Non-pigmented ciliary epithelial cell (primary cell): ENCODE measurements at places on chromosomes 4 and X.

DNA sequence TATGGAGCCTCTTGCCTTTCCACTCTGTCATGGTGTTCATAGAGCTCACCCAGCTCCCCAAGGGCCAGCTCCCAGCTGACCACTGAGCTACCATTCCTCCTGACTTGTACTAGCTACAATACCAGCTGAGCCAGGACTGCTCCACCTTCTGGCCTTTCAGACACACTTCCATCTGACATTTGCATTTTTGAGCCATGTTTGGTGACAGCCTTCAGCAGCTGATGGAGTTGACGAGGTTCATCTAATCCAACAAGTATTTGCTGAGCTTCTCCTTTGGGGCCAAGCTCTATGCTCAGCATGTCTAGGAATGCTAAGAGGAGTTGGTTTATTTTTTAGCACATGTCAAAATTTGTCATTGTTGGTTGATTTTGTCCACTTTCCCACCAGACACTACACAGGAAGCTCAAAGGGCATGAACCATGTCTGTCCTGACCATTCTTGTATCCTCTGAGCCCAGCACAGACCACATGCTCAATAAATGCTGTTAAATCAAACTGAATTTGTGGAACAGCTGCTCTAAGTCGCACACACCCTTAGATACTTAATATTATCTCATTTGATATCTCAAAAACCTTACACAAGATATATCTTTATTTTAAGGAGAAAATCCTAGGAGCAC, 142.6 kb upstream of the PPARGC1A start:
- no peak for DNase-seq

- no peak for DNase-seq
Measured at GRCh38 chrX:51955200-51955599, 61.8 kb downstream of the MAGED1 start.

- no peak for DNase-seq
Measured at GRCh38 chrX:4663085-4663484, 949.6 kb upstream of the PRKX start.

DNA sequence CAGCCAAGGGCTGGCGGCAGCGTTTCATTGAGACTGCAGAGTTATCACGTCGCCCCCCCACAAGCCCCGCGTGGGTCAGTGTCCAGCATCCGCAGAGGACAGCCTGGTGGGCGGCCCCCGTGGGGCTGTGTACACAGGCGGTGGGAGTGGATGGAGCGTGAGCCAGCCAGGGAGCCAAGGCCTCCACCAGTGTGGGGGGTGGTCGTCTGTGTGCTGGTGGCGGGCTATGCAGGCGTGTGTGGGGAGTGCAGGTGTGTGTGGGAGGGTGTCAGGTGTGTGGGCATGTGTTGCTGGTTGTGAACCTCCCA, 56.5 kb upstream of the NKX1-1 start:
- no peak for DNase-seq

- no peak for DNase-seq
Measured at GRCh38 chr4:49044270-49044669, 58.2 kb downstream of the CWH43 start.

DNA sequence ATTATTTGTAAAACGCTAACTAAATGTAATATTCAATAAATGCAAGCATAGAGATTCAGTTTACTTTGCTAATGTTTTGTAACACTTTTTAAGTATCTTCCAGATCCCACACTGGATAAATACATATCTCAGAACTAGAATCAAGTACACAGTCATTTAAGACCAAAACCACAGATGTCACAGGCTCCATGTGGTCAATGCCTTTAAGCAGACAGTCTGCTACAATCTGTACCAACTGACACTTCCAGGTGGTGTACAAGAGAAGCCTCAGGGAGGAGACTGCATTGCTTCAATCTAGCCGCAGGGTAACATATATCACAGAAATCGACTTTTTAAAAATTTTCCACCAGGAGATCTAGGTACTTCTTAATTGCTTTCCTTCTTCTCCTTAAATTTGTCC, 229.6 kb upstream of the DIAPH2 start:
- no peak for DNase-seq

- peak; percentile 35 for DNase-seq
Measured at GRCh38 chr4:15577508-15577907, 77.6 kb downstream of the FBXL5 start.

DNA sequence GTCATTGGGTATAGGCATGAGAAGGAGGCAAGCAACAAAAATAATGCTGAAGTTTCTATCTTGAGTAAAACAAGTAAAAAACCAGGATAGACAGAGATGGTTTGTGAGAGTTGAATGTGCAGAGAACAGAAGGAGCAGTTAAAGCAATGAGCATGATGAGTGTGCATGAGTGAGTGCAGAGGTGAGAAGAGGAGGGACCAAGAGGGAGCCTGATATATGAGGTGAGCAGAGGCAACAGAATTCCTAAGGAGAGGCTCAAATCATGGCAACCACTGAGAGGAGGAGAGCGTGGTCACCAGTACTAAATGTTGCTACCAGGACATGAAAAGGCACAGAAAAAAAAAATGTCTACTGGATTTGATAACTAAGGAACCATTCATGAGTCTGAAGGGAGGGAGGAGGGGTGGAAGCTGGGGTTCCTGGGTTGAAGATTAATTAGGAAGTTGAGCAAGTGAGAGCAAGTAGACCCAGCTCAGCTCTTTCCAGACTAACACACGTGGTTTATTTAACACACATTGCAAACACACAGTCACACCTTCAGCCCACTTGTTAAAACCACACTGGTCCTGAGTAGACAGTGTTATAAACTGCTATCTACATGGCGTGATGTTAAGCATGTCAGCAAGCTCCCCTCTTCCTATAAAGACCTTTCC, 69.0 kb upstream of the IQCM start:
- DNase-seq, result no peak

- peak; percentile 92 for DNase-seq
Measured at GRCh38 chr4:80237992-80238391, 28.5 kb upstream of the FGF5 start.

GRCh38 chr4:34289489-34289888, 1954.8 kb downstream of the ARAP2 start:
- no peak for DNase-seq

DNA sequence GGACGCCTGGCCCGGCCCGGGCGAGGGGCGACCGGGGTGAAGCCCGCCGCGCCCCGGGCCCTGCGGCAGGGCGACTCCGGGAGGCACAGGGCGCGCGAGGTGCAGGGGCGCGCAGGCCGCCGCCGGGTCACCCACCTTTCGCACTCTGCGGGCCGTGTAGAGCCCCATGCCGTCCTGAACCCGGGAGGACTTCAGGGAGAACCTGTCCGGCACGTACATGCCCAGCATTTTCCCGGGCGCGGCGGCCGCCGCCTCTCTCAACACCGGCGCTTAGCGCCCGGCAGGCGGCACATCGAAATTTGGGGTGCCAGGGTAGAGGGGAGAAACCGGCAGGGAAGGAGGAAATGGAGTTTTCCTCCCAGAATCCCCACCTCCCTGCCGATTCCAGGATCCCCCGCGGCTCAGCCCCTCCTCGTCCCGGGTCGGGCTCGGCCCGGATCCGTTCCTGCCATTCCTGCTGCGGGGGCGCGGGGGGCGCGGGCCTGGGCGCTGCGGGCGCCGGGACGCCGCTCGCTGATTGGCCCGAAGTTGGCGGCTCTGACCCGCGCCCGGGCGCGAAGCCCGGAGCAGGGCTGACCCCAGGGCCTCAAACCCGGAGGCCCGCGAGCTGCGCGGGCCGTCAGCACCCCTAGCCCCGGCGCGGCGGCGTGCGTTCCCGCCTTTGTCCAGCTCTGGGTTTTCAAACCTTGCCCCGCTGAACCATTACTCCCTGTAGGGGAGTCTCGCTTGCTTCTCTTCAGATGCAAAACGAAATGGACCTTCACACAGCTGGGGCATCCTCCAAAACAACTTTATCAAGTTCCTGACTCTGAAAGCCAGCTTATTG, at the start of gene PRDM5:
PRDM5 (minus strand) TSS at position 346 of the 826 bp plus-strand sequence; CDS start at position 228, 118 bp downstream.
- DNase-seq, result peak; percentile 3

- DNase-seq, result no peak
Measured at GRCh38 chr4:152606753-152607152, 70.9 kb upstream of the FBXW7 start.

DNA sequence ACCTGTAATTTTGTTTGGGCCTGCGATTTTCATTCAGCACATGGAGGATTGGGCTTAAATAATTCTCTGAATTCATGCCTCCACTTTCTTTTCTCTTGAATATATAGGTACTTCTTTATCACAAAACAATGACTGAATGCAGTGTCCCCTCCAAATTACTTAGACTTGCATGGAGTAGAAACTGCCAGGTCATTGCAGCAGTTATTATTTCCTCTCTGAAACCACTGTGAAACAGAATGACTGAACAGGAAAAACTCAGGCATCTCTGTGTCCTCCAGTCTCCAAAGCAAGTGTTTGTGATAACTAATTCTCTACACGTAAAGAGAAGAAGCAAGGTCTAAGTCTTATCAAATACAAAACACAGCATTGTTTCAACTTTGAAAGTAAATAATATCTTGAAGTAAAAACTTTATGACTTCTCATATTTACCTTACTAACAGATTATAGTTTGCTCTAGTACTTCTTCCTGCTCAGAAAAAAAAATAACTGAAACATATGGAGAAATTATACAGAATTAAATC, 144.5 kb upstream of the DIAPH2 start:
- DNase-seq, result no peak

- DNase-seq, result no peak
Measured at GRCh38 chrX:131217989-131218388, 71.1 kb downstream of the IGSF1 start.

GRCh38 chrX:568311-568710, 62.3 kb upstream of the SHOX start:
- no peak for DNase-seq

DNA sequence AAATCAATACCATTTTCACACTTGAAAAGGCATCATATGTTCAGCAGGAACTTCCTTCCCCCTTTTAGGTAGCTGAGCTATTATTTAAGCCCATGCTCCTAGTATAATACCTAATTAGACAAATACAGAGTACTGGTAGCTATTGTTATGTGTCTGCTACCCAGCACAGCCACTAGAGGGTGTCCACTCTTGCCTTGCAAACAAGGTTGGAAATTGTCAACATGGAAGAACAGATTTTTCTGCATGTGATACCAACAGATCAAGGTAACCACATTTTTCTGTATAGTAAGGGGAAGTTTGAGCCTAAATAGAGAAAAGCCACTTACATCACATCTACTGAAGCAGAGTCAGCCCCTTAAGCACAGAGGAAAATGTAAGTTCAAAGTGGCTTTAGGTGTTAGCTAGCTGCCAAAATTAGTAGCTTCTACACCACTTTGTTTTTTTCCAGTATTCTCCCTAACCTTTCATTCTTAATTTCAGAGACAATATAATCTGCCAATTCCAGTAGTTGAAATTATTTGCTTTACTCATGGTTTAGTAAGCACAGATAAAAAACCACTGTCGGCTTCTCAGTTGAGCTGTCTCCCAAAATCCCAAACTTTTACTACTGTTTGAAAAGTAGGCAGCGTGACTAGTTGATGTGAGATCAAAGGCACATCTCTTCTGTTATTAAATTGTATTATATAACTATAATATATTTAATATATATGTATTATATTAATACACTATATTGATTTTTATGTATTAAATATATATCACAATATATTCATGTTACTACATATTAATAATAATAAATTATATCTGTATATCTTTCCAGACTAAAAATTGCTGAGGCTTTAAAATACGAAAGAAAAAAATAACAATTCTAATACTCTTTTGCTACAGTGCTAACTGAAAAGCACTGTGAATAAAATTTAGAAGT, 38.2 kb downstream of the EDNRA start:
- peak; percentile 53 for DNase-seq

DNA sequence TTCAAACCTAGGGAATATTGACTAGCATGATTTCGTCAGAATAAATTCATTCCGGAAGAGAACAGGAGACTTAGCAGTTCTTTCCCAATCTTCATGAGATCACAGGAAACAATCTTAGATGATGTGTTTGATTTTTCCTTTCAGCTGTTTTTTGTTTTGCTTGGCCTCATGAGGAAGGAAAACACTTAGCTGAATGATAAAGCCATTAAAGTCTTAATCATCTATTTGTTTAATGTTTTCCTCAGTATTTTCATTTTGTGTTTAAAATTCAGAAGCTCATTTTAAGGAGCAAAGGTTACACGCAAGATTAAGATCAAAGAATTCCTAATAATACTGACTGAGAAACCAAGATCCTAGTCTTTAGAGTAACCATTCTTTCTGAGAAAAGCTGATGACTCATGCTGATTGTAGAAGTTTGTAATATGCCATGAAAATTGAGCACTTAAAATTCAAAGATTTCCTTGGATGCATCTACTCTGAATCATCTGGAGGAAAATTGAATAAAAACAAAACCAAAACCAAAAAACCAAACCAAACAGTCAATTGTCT, 15.4 kb upstream of the TBC1D19 start:
- peak; percentile 84 for DNase-seq

- no peak for DNase-seq
Measured at GRCh38 chr4:98613453-98614075, 44.8 kb downstream of the TSPAN5 start.

GRCh38 chrX:34903316-34903715, 39.3 kb upstream of the FAM47B start:
- no peak for DNase-seq

DNA sequence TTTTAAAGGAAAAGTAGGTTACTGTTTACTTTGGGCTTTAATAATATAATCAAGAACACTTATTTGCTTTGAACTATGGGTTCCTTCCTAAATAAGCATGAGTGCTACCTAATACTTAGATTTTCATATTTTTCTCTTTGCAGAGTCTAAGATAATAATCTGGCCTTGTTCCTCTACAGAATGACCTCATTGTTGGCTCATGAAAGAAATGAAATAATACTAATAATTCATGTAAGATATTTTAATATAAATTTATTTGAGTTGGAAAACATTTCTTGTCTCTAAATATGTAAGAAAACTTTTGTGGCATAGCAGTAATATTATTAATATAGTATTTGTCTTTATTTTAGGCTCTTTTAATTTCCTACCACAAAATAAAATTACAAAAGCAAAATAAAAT, 601.3 kb downstream of the IQCM start:
- DNase-seq, result no peak

GRCh38 chrX:56618323-56618722, 54.9 kb downstream of the UBQLN2 start:
- DNase-seq, result no peak

GRCh38 chrX:42567268-42567667, 210.7 kb downstream of the PPP1R2C start:
- no peak for DNase-seq

DNA sequence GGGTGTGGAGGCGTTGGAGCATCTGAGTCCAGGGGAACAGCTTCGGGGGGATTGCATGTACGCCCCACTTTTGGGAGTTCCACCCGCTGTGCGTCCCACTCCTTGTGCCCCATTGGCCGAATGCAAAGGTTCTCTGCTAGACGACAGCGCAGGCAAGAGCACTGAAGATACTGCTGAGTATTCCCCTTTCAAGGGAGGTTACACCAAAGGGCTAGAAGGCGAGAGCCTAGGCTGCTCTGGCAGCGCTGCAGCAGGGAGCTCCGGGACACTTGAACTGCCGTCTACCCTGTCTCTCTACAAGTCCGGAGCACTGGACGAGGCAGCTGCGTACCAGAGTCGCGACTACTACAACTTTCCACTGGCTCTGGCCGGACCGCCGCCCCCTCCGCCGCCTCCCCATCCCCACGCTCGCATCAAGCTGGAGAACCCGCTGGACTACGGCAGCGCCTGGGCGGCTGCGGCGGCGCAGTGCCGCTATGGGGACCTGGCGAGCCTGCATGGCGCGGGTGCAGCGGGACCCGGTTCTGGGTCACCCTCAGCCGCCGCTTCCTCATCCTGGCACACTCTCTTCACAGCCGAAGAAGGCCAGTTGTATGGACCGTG, 2.2 kb downstream of the AR start:
- no peak for DNase-seq

GRCh38 chr4:3655485-3655884, 110.7 kb upstream of the ADRA2C start:
- DNase-seq, result no peak
